ENCODE measurements at places on chromosomes 16 and 17. TPM values are rescaled to one million over a fixed set of nuclear protein-coding genes. Genes with fewer than 3 reads are reported as not detected.

DNA sequence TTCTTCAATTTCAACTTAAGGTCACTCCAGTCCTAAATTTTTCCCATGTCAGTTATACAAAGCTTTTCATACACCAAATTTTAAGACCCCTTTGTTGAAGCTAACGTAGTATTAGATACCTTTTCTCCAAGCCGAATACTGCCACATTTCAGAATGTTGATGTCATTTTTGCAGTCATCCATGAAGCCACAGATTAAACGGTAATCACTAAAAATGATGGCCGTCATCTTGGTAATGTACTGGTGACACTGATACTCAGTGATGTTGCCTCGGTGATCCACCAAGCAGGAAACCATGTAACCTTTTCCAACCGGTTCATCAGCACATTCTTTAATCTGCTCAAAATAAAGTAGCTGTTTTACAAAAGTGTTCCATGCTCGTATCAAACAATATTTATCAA, 82.1 kb upstream of the CLEC18B start:
- DNase-seq: no peak

Gene HSD17B2
- not detected for total RNA-seq

DNA sequence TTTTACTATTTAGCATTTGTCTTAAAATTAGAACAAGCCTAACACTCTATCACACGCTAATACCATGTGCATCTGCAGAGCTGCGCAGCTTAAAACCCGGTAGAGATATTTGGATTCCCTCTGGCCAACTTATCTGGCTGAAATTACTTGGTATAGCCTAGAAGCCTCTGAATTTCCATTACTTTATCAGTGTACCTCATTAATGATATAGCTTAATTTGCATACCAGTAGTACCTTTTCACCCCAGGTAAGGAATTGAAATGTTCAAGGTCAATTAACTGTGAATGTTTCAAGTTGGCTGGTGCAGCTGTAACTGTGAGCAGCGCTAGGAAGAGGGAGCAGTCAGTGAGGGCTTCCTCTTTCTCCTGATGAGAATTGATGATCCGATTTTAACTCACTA, 74.2 kb downstream of the CNTNAP4 start:
- no peak for DNase-seq

DNA sequence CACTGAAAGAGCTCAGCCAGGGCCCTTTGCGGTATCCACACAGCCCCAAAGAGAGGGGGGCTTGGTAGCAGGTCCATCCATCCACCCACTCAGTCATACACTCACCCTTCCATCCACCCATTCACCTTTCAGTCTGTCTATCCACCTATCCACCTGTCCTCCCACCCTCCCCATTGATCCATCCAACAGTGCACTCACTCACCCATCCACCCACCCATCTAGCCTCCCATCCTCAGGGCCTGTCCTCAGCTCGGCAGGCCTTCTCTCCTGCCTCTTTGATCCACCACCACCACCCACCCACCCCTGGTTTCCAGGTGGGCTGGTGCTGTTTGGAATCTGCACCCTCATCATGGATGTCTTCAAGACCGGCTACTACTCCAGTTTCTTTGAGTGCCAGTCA, 1.2 kb downstream of the OTOP2 start:
- DNase-seq: no peak

Gene DHX58
- 4.3 TPM for total RNA-seq

- DNase-seq: no peak
Measured at GRCh38 chr17:59266745-59267144, 46.4 kb downstream of the GDPD1 start.

DNA sequence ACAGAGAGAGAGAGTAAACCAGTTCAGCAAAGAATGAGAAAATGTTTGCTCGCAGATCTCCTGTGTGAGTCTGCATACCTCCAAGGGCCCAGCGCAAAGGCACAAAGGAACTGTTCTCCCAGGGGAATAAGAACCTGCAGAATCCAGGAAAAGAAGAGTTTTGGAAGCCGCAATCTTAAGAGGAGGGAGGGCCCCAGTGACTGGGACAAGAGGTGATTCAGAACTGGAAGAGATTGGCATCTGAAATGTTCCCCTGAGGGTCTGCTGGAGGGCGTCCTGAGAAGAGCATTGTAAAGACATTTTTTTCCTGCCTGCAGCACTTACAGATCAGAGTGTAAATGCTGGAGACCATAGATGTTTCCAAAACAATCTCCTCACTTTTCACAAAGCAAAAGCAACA, 6.1 kb downstream of the ATMIN start:
- no peak for DNase-seq

Data from gastrocnemius medialis (tissue), 4 donors.